ENCODE measurements at places on chromosomes 4 and X.
A peak's percentile ranks its signal among the peaks of the same experiment; 100 is the strongest.

- DNase-seq: peak; percentile 95
These were observed 71.0 kb upstream of the AFAP1 start for GRCh38 chr4:8010618-8011017.

DNA sequence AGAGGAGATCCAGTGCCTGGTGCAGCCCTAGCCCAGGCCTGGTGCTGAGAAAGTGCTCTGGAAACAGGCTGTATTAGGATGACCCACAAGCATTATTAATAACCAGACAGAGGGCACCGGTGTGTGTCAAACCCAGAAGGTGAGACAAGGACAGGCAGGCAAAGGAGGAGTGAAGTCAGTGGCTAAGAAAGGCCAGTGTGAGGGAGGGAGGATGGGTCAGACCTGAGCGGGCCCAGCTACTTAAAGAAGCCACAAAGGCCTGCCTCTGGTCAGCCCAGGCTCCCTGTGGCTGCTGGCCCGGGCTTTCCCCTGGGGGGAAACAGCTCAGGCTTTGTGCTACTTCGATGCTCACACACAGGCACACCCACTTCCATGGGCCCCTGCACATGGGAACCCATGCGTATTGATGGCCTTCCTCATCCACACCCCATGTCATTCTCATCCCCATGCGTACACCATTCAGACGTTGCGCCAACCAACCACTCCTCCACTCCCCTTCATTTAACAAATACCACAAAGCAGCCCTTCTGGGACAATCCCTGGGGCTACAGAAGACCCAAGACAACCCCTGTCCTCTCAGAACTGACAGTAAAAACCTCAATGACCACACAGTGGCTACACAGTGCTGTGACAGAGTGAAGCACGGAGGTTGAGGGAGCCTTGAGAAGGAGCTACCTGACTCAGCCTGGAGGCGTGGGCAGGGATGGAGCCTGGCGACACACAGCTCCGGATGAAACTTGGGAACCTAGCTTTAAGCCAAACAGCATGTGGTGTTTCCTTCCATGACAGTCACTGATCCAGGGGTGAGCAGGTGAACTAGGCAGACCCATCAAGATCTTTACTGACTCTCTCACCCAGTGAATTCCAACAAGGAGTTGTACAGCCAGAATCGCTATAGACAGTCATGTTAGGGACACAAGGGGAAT, 24.9 kb upstream of the MTM1 start:
- DNase-seq: no peak

GRCh38 chr4:127203562-127204200, 429.1 kb upstream of the INTU start:
- DNase-seq: no peak

- DNase-seq: no peak
These were observed 27.4 kb downstream of the NOCT start for GRCh38 chr4:139042981-139043460.

- peak; percentile 50 for DNase-seq
These were observed 135.9 kb downstream of the GATB start for GRCh38 chr4:151624626-151625565.

DNA sequence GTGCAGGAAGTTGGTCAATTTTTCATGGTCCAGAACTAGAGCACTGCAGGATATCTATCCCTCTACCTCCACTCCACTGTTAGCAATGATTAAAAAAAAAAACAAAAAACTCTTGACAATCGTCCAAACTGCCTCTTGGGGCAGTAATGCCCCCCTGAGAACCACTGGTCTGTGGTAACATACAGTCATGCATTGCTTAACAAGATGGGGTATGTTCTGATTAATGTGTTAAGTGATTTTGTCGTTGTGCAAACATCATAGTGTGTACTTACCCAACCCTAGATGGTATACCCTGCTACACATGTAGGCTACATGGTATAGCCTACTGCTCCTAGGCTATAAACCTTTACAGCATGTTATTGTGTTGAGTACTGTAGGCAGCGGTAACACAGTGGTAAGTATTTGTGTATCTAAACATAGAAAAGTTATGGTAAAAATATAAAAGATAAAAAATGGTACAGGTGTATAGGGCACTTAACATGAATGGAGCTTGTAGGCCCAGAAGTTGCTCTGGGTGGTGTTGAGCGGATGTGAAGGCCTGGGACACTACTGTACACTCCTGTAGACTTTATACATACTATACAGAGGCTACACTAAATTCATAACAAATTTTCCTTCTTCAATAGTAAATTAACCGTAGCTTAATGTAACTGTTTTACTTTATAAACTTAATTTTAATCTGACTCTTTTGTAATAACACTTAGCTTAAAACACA, 34.1 kb downstream of the ART3 start:
- DNase-seq: no peak

- DNase-seq: no peak
These were observed 87.5 kb downstream of the LEF1 start for GRCh38 chr4:108081256-108081655.

All from spinal cord (tissue), 10 donors.